ENCODE measurements at places on chromosomes 5 and 9.
A peak's percentile ranks its signal among the peaks of the same experiment; 100 is the strongest.

GRCh38 chr5:117733051-117733450 is 1158.4 kb upstream of the SEMA6A start:
- no peak for DNase-seq

GRCh38 chr5:115333164-115333563 is 36.7 kb upstream of the CCDC112 start:
- no peak for DNase-seq

- DNase-seq, result no peak
Observed at GRCh38 chr5:153489611-153490010, 859 bp upstream of the GRIA1 start.

- DNase-seq, result no peak
Observed at GRCh38 chr9:4984171-4984620, 876 bp upstream of the JAK2 start.

DNA sequence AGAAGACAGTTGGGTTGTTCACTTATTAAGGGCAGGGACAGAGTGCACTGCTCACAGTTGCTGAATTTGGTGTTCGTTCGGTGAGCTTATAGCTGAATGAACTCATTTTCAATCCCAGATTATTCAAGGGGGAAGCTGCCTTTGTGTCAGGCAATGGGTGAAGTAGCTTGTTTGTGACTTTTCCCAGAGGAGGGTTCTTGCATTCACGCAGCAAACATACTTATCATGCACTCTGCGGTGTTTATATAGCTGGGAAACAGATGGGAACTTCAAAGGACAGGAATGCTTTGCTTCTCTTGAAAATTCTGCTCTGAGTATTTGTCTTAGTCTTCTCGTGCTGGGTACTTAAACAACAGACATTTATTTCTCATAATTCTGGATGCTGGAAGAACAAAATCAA is 64.7 kb upstream of the ABCA1 start:
- no peak for DNase-seq

DNA sequence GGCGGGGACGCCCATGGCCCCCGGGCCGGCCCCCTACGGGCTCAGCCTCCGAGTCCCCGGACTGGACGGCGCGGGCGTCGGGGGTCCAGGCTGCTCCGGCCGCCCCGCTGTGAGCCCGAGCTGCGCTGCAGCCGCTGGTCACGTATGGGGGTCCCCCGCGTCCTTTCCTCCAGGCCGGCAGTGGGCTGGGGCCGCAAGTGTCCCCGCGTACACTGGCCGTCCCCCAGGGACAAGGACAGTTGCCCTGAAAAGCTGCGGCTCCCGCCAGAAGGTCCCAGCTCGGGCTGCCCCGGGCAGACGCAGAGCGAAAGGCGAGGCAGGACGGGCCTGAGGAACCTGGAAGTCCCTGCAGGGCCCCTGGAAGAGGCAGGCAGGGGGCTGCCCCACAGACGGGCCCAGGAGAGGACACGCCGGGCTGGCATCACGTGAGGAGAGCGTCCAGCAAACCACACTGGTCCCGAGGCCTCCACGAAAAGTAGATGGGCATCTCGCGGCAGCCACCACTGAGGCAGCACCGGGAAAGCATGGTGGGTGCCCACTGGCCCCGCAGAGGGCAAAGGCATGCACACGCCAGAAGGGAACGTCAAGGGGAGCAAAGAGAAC is 3.3 kb upstream of the NKD2 start:
- no peak for DNase-seq

DNA sequence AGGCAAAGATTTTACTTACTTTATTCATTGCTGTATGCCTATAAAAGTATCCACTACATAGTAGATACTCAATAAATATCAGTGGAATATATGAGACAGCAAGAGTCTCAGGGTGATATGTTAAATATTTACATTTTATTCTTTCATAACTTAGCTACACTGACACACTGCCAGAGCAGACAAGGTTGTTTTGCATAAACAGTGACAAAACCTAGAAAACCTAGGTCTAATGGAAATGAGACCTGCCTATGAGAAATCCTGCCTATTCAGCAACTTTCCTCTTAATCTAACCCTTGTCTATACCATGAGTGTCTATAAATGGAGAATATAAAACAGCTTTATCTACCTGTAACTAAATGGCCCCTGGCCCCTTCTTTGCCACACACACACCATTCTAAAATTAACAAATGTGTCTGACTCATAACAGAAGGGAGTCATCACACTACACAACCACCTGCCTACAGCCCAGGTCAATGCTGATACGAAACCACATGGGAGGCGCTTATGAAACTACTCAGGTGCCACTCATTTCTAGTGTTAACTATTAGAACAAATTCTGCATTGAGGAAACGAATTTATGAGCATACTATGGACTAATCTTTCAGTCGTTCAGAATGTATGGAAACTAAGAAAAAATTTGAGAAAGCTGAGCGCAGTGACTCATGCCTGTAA is 60.3 kb downstream of the UBAP2 start:
- no peak for DNase-seq

GRCh38 chr5:77924081-77924480 is 147.9 kb upstream of the TBCA start:
- DNase-seq, result no peak

- DNase-seq, result peak; percentile 57
Observed at GRCh38 chr5:14445576-14446290, 135.9 kb upstream of the OTULINL start.

- no peak for DNase-seq
Observed at GRCh38 chr5:5418764-5419163, 3.7 kb upstream of the ICE1 start.

GRCh38 chr5:77983482-77984199 is 207.5 kb upstream of the TBCA start:
- no peak for DNase-seq

GRCh38 chr5:35554016-35554415 is 63.6 kb upstream of the SPEF2 start:
- DNase-seq, result no peak

DNA sequence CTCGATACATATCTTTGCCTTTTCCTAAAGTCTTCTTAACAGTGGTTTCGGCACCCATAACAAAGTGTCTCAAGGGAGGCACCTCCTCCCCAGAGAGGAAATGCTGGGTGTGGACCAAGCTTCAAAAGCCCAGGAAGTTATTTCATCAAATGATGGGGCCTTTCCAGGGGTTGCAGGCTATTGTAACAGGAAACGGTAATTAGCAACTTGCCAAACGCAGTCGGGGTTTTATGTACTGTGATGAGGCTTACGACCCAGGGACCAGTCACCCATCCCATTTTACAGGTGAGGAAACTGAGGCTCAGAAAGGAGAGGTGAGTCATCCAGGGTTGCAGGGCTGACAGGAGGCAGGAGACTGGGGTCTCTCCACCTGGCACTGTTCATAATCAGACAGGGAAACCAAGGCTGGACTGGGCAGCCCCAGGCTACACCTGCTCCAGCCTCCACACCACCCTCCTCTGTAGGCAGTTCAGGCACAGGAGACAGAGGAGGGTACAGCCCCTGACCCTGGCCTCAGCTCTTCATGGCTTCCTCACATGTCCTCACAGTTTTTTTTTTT is 30.0 kb upstream of the SUSD3 start:
- DNase-seq, result no peak

- no peak for DNase-seq
Observed at GRCh38 chr5:176955895-176956294, 50.7 kb downstream of the UIMC1 start.

- DNase-seq, result no peak
Observed at GRCh38 chr9:35042081-35042604, 30.3 kb downstream of the VCP start.

DNA sequence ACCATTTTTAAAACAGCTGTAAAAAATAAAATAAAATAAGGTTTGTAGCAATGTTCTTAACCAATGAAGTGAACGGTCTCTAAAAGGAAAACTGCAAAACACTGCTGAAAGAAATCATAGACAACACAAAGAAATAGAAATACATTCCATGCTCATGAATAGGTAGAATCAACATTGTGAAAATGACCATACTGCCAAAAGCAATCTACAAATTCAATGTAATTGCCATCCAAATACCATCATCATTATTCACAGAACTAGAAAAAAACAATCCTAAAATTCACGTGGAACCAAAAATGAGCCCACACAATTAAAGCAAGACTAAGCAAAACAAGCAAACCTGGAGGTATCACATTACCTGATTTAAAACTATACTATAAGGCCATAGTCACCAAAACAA is 67.6 kb upstream of the RGMB start:
- DNase-seq, result no peak

GRCh38 chr9:114908805-114909448 is 21.5 kb downstream of the TNFSF8 start:
- no peak for DNase-seq

DNA sequence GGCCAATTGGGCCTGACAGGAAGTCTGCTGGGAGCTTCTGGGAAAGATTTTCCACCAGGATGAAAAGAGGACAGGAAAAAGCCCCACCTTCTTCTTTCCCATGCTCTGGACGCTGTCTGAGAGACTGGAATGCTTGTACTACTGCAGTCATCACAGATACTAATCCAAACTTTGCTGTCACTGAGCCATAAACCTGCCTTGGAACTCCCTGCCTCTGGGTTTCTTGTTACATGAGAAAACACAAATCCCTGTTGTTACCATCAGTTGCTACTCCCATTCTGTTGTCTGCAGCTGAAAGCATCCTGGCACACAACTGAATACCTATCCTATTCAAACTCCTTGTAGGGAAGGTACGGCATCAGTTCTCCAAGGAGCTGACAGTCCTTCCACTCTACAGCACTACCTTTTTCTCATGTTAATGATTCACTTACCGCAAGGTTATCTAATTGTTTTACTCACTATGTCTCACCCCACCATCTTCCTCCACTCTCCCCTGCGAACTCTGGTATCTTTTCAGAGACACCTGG is 167.5 kb downstream of the CDK5RAP2 start:
- peak; percentile 69 for DNase-seq

DNA sequence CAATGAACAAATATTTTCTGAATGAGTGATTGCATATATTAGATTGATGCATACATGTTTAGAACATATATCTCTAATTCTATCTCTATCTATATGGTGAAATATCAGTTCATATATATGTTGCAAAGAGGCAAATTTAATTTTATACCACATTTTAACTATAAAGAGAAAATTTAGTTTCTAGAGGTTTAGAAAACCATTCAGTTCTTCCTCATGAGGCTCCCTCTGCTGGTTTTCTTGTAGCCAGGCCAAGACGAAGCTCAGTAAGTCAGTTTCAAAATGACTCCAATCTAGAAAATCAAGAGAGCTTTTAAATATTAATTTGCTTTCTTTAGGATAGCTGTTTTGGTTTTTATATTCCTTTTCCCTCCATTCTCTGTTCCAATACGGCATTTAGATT is 312.1 kb downstream of the TMEM232 start:
- no peak for DNase-seq

GRCh38 chr5:119366540-119366881 is 10.7 kb downstream of the TNFAIP8 start:
- no peak for DNase-seq

- DNase-seq, result no peak
Observed at GRCh38 chr9:120383611-120383998, 196.4 kb downstream of the CDK5RAP2 start.

DNA sequence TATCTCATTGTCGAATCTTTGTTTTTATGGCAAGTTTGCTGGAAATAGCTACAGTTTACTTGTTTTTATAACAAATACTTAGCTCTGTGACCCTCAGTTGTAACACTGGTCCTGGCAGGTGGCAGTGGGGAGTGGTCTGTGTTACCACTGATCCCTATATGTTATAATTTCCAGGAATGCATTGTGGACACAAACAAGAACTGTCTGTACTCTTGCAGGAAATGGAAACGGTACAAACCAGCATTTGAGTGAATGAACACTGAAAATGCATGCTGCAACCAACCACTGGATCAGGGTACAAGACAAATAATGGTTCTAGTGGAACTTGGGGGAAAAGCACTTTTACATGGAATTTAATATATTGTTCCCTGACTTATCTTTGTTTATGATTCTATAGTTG is 66.5 kb upstream of the PJA2 start:
- no peak for DNase-seq

DNA sequence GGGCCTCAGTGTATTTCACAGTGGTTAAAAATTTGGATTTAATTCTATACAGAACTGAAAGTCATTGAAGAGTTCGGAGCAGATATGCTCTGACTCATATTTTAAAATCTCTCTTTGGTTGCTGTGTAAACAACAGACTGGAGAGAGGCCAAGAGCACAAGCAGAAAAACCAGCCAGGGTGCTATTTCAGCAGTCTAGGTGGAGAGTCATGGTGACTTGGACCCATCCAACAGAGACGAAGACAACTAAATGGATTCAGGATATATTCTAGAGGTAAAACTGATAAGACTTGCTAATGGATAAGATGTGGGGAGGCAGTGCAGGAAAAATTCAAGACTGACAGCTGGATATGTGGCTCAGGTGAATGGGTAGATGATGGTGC is 168.9 kb downstream of the MAPKAP1 start:
- no peak for DNase-seq

DNA sequence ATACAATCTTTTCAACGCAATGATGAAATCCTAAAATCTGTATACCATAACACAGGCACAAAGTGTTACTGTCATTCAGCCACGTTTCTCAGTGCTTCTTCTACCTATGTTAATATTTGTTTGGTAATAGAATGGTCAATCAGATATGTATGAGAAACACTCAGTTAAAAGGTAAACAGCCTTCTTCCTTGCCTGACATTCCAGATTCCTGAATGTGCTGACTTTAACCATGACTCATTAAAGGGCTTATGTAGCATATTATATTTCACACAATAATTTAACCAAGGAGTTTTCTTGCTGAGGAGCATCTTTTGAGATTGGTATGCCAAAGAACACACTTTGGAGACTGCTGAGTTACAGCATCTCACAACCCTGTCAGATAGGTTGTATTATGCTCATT is 187.6 kb downstream of the CETN3 start:
- no peak for DNase-seq

DNA sequence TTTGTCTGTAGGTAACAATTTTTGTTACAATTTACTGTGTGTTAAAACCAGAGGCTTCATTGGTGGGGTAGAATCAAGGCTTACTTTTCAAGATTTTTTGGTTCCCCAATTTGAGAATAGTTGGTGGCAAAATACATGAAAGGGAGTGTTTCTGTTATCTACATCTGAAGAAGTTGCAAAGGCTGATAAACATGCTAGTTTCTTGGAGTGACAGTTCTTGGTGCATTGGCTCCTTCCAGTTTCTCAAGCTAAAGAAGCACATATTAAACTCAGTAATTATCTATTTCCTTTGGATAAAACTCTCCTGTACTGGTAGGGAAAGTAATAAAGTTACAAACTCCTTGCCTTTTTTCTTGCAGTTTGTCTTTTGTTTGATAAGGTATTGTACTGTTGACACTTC is 5.9 kb downstream of the MACIR start:
- DNase-seq, result no peak

GRCh38 chr5:65819905-65820240 is 97.9 kb downstream of the NLN start:
- no peak for DNase-seq
